Suppressor macrophage treated with lipopolysaccharide for 4 hours (primary cell): ENCODE measurements at places on chromosomes 16 and 17.
A peak's percentile ranks its signal among the peaks of the same experiment; 100 is the strongest.

DNA sequence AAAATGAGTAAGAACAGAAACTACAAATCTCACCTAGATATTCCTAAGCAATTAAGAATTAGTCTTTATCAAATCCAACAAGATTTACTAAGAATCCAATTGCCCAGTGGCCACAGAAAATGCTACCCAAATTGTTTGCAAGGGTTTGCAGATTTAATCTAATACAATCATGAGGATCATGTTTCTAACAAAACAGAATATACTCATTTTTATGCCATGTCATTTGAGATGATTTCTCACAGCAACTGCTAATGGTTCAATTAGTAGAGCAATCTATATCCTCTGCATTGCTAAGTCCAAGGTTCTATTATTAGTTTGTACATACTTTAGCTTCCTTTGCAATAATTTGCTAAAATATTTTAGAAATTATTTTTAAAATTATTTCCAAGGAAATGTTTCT, 41.2 kb downstream of the HELZ start:
- DNase-seq = no peak

DNA sequence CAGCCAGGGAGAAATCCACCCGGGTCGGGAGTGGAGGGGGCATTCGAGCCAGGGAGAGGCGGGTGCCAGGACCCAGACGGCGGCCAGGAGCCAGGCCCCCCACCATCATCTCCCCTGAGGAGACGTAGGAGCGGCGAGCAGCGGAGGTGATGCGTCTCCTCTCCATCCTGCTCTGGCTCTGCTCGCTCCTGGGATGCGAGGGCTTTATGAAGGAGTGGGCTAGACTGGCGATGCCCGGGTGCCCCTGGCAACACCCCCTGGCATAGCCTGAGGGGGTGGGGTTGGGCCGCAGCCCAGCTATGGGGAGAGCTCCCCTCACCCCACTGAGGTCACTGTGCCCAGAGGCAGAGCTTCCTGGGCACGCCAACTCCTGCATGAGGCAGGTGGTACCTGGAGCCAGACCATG, at the start of gene GFAP:
GFAP (minus strand) TSS at position 180 of the 406 bp plus-strand sequence; CDS start at position 166, 14 bp downstream.
- DNase-seq = no peak

GRCh38 chr17:81487487-81488275, 24.9 kb downstream of the ACTG1 start:
- peak; percentile 85 for DNase-seq

DNA sequence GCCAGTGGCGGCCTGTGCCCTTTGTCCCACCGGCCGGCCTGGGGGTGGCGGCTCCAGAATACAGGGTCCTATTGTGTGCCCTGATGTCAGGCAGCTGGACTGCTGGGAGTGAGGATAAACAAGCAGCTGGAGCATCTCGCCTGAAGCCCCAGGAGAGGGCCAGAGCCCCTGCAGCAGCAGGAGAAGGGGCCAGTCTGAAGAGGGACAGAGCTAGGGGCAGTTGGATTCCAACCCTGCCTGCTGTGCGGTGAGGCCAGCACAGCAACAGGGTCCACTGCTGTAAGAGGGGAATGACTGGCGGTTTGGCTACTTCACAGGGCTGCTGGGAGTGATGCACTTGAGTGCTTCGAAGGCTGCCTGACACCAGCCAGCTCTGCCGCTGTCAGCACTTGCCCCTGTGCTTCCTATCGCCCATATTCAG, 25.0 kb downstream of the RAB11FIP4 start:
- no peak for DNase-seq

- DNase-seq = no peak
Measured at GRCh38 chr17:9205520-9206409, 184.5 kb downstream of the NTN1 start.

DNA sequence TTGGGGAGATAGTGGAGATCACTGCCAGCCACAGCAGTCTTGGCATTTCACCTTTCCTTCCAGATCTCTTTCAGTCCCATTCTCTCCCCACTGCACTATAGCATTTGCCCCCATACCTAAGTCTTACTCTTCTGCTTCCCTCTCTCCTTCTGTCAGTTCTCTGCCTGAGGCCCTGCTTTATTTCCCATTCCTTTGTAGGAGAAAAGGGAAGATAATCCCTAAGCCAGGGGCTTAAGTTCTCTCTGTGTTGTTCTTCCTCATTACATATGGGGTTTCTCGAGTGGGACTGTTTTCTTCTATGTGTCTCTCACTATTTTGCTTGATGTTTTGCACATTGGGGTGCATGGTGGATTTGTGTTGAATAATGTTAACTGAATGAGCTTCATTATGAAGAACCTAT, 6.4 kb downstream of the KDM6B start:
- no peak for DNase-seq

DNA sequence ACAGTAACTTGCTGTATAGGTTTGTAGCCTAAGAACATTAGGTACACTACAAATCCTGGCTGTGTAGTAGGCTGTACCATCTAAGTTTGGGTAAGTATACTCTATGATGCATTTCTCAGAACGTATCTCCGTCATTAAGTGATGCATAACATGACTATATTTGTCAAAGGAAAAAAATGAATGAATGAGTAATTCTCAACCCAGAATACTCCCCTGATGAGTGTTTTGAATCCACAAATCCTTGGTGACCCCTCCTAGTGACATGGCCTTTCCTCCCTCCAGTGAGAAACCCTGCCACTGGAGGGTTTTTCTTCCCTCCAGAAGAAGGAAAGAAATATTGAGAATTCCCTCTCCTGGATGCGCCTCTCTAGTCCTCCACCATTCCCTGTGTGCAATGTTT, 24.0 kb upstream of the SALL1 start:
- no peak for DNase-seq

GRCh38 chr16:30541502-30542329, 7.1 kb upstream of the ZNF747 start:
- no peak for DNase-seq
